Glomerular endothelial cell (primary cell): ENCODE measurements at places on chromosomes 7 and 10. TPM values are rescaled to one million over a fixed set of nuclear protein-coding genes. Genes with fewer than 3 reads are reported as not detected.

DNA sequence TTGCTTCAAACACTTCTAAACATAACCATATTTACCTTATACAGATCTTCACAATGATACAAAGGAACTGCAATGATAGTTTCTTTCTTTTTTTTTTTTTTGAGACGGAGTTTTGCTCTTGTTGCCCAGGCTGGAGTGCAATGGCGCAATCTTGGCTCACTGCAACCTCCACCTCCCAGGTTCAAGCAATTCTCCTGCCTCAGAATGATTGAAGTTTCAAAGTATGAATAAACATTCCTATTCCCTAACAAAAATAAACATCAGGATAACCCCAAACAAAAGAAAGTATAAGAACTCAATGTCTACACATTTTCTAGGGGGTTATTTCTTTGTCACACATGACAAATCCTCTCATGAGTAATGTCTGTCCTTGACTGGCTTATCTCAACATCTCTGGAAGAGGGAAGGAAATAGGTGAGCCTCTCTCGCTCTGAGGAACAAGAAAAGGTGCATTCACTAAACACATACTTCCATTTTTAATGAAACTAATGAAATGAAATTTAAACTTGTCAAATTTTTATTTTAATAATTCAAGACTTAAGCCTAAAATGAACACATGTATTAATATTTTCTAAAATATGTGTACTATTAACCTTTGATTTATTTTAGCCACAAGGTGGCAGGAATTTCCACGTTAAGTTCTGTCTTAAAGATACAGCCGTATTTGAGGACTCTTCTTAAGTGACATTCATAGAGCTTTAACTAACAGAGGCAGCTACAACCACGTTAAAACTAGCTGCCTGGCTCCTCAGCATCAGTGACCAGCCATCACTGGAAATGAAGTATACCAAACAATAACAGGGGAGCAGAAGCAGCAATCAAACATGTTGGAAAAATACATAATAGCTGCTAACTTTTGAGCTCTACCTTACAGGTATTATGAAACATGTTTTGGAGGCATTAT lies 58.3 kb downstream of the MALSU1 start:
- DNase-seq, result no peak

GRCh38 chr7:132347858-132348257 lies 228.4 kb downstream of the PLXNA4 start:
- no peak for DNase-seq

PNLIPRP3 gene
- total RNA-seq, result not detected in 2 replicates

GALNT17 gene
- not detected in 2 replicates for total RNA-seq

- DNase-seq, result no peak
Measured at GRCh38 chr7:70092314-70093204, 494.3 kb downstream of the AUTS2 start.

DNA sequence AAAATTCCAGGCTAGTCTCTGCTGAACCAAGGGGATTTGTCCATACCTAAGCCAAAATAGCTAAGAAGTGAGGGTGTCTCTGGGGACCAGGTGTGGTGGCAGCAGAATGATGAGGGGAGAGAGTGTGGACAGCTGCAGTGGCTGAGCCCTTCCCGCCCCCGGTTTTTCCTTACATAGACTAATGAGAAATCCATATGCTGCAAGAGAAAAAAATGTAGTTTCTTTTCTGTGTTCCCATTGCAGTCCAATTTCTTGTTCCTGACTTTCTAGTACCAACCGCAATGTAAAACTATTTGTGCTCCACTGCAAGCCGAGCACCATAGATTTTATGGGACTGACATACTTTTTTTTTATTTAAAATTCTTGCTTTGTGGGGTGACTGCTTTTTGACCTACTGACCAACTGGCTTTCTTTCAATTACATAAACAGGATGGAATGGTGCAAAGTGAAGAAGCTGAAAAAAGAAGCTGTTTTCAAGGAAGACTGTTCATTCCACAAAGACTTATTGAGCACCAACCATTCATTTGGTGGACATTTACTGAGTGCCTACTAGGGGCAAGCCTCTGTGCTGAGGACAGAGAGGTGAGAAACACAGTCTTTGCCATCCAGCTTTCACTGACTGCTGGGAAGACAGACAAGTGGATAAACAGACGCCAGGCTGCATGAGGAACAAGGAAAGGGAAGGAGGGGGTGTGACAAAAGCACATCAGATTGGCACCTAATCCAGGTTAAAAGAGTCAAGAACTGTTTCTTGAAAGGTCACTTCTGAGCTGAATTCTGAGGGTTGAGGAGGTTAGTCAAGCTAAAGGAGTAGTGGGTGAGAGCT lies 9.8 kb downstream of the CEP41 start:
- DNase-seq, result no peak

DNA sequence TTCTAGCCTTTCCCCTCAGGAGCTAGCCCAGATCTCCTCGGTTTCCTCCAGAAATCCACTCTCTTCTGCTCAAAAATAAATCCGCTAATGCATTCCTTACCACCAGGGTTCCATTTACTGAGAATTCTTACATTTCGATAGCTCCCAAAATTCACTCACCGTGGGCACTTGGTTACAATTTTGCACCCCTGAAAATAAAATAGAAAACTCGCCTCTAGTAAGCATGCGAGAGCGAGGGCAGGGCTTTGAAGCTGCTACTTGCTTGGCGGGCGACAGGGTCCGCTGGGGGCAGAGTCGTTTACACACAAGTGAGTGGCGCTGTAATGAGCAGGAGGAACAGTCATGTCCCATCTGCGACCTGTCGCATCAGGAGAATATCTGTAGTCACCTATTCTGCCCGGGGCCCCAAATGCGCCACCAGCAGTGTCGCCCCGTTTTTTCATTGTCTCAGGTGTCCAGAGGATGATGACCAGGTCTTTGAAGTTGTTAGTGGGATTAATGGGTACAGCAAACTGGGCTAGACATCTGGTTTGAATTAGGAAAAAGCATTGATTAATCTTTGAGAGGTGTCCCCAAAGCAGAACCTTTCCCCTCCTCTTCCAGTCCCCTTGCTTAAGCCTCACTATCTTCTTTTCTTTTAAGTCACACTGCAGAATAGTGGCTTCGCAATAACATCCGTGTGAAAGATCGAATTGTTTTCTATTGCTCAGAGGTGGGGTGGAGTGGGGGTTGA lies 1.2 kb upstream of the MEOX2 start:
- no peak for DNase-seq

DNA sequence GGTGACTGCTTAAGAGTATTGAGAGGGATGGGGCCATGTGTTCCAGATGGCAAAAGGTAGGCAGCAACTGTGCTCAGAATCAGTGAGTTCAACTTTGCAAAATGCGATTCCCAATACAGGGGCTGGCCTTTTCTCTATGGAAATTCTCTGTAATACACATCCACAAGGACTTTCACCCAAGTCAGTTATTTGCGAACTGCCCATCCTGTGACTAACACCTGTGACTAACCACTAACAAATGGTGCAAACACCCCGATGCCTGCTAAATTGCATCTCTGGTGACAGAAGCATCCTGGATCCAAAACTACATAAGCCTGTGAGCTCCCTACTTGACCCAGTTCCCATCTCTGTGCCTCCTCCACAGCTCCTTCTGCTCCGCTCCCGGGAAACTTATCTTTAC lies 9.0 kb upstream of the CUZD1 start:
- no peak for DNase-seq

BHLHA15 gene
- total RNA-seq, result 0.53 and 0.68 TPM in 2 replicates

TSPAN15 gene
- 189 and 426 TPM in 2 replicates for total RNA-seq

WNT2 gene
- total RNA-seq, result not detected in 2 replicates

- no peak for DNase-seq
Measured at GRCh38 chr10:106217627-106218026, 946.9 kb downstream of the SORCS1 start.

- no peak for DNase-seq
Measured at GRCh38 chr10:29119374-29119773, 169.5 kb upstream of the LYZL1 start.

- peak; percentile 9 for DNase-seq
Measured at GRCh38 chr10:110893559-110894179, 21.9 kb downstream of the PDCD4 start.

FMC1 gene
- total RNA-seq, result 7.5 and 13.2 TPM in 2 replicates

- DNase-seq, result no peak
Measured at GRCh38 chr10:72338180-72338579, 16.5 kb downstream of the DNAJB12 start.

- no peak for DNase-seq
Measured at GRCh38 chr7:106693677-106694353, 32.9 kb upstream of the CCDC71L start.

ZNF394 gene
- total RNA-seq, result 19.0 and 39.2 TPM in 2 replicates

LIPF gene
- total RNA-seq, result 0.18 TPM in 1 of 2 replicates, not detected in the other

DNA sequence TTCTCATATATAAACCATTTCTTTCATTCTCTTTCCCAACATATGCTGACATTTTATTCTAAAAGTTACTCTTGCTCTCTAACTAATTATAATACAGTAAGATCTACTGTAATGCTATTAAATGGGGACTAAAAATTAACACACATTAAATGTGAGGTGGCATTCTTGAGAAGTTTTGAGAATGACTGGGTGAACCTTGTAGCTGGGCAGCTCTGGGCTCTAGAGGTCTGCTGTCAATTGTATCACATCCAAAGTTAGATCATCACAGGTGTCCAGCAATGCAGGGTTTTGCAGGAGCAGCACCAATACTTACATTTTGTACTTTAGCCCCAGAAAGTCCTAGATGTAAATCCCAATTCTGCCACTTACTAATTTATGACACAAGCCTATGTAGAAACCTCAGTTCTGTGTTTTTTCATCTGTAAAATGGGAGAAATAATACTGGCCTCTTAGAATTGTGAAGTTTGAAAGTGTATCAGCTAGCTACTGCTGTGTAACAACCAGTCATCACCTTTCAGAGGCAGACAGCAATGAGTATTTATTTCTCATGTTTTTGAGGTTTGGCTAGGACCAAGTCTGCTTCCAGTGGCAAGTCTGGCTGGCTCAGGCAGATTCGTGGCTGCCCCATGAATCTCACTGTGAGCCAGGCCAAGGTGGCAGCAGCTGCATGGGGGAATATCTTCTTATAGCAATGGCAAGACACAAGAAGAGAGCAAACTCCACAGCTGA lies 79.6 kb upstream of the EMX2 start:
- no peak for DNase-seq

- DNase-seq, result no peak
Measured at GRCh38 chr7:158685693-158686092, 18.9 kb downstream of the NCAPG2 start.

DNA sequence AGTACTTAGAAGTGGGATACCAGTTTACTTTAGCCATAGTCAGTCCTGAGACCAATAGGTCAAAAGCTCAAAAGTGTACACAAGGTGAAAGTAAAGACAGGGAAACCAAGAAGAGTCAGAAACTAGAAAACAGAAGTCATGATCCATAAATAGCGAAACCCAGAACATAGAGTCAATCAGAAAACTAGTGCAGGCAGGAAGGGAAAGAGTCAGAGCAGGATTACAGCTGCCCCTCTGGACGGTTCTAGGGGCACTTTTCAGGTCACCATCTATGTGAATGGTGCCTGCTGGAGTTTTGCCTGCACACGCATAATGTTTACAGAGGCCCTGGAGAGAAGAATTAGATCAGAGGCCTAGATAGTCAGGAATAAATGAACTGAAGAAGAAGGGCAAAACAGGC lies 22.4 kb upstream of the DMTF1 start:
- DNase-seq, result no peak

GALNT11 gene
- total RNA-seq, result 52.6 and 54.9 TPM in 2 replicates
